Aorta (tissue), 5 donors: ENCODE measurements at places on chromosomes 12 and 14. TPM values are rescaled to one million over a fixed set of nuclear protein-coding genes. Genes with fewer than 3 reads are reported as not detected.

DNA sequence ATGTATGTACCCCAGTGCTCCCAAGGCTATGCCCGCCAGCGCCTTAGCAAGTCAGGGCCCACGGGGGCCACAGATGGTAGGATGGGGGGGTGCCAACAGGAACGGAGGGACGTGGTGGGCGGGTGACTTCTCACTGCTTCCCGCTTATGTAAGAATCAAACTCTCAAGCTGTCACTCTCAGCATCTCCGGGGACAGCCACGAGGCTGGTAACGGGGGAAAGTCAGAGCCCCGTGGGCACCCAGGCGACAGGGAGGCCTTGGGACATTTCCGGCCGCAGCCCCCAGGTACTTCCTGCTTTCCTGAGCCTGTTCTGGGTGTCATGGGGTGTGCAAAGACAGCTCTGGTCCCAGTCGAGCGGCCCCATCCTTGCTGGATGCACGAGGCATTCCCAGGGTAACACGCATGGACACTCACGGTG is 59.3 kb downstream of the TESC start:
- no peak for DNase-seq

DNA sequence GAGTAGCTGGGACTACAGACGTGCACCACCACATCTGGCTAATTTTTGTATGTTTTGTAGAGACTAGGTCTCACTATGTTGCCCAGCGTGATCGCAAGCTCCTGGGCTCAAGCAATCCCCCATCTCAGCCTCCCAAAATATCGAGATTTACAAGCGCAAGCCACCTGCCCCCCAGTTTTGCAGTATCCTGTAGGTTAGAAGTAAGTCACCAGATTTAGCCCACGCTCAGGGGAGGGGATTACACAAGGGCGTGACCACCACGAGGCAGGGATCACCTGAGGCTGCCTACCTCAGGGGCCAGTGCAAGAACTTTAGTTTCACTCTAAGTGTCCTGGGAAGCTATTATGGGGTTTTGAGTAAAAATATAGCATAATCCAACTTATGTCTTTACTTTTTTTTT is 39.2 kb upstream of the PLEKHG6 start:
- DNase-seq: no peak

DNA sequence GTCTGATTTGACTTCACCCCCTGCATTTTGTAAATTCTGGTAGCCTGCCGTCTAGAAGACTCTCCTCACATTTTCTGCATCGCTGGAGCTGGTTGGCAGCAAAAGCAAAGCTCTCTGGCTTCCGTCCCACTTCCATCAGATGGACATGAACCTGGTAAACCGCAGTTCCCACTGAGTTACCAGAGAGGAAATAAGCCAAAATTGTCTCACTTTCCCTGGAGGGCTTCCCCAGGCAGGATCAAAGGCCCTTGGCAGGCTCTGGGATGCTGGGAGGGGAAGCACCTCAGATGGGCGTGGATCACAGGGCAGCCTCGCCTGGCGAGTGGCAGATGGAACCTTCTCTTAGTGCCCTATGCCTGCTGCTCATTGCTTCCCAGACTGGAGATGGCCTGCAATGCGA is 243.5 kb downstream of the TMEM132C start:
- no peak for DNase-seq

- DNase-seq: no peak
Measured at GRCh38 chr14:103897075-103897947, 30.9 kb upstream of the TDRD9 start.

DNA sequence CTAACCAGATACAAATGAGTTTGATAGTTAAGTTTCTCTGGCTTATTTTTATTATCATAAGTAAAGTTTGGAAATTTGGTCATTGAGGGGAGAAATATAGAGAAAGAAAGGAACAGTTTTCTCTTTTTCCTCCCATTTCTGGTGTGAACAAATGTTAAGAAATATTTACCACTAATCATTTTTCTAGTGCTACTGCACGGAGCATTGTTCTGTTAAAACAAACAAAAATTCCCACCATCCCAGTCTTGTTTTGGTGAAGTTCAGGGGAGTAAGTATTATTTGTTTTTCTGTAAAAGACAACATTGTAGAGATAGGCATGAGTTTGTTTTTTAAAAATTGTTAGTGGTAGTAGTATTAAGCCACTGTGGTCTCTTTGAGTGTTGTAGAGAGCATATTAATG is 135.3 kb downstream of the FGD4 start:
- DNase-seq: no peak

GRCh38 chr14:77018785-77019184 is 9.7 kb downstream of the IRF2BPL start:
- DNase-seq: no peak

DNA sequence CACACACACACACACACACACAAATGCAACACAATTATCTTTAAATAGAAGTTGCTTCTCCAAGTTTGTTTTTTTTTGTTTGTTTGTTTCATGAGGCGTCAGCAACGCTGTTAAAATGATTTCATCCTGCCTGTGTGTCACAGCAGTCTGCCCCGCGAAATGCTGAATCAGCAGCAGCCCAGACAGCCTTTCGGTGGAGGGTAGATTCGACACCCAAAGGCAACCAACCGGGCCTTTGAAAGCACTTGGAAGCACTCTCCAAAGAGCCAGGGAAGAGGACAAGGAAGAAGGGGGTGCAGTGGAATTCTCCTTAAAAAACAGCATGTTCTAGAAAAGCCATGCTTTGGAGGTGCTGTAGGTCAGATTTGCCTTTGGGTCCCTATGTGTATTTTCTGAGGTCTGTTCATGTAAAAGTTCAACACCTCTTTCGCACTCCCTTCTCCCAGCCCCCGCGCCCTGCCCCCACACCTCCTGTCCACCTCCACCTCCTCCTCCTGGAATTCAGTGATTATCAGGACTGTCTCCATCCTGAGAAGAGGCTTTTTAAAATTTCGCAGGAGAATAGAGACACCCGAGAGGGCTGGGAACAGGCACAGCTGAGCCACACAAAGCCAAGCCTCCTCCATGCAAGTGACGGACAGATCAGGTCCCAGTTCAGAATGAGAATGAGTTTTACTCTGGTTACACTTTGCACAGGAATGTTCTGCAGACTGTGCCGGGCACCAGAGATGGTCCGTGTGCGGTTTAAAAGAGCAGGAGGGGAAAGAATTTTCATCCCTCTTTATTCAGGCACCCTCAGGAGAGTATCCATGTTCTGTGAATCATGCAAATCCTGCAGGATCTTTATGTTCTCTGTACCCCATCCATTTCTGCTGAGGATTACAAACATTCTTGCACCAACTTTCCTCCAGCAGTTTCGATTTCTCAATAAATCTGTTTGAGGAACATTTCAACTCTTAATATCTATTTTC is 177.9 kb downstream of the ETV6 start:
- peak; percentile 77 for DNase-seq

DNA sequence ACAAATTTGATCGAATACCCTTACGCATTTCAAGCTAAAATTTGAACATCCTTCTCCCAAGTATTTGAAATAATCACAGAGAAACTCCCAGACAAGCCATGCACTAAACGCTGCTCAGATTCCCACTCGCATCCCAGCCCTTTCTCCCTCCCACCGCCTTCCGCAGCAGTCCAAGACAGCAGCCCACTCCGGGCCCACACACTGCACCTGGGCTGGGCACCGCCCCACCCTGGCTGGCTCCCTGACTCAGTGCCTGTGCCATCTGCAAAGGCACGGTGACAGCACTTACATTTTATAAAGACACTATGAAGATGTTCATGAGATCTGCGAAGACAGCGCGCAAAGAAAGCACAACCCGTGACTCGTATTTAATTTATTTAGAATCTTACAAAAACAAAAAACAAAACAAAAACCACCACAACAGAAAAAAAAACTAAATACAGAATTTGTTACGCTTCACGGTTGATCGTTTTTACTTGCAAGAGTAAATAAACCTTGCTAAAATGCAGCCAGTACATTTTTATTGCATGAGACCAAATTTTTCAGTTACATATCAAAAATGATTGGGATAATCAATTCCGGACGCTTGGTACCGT is 17.2 kb upstream of the CDK2AP1 start:
- DNase-seq: peak; percentile 67

GRCh38 chr12:119659289-119659897 is 8.5 kb upstream of the PRKAB1 start:
- DNase-seq: no peak

DNA sequence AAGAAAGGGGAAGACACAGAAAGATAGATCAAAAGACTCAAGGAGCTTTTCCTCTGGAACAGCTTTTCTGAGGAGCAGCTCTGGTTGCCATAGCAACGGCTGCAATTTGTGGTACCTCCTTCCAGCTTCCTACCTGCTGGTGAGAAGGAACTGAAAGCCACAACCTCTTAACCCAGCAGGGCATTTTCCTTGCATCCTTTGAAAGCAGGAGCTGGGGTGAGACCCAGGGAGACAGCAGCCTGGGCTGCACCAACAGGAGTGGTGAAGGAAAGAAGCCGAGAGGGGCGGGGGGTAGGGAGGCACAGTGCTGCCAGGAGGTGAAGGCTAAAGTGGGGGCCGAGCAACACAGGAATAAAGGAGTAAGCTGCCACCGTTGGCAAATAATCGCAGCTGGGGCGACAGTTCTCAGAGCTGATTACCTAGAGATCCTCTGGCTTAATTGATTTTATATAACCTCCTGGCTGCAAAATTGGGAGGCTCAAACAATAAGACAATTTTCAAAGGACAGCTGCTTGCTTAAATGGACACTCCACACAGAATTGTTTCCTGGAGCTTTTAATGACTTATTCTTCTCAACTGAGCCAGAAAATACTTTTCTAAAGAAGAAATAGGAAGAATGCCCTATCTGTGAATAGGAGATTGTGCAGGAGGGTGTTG is 129.4 kb downstream of the RPAP3 start:
- no peak for DNase-seq

DNA sequence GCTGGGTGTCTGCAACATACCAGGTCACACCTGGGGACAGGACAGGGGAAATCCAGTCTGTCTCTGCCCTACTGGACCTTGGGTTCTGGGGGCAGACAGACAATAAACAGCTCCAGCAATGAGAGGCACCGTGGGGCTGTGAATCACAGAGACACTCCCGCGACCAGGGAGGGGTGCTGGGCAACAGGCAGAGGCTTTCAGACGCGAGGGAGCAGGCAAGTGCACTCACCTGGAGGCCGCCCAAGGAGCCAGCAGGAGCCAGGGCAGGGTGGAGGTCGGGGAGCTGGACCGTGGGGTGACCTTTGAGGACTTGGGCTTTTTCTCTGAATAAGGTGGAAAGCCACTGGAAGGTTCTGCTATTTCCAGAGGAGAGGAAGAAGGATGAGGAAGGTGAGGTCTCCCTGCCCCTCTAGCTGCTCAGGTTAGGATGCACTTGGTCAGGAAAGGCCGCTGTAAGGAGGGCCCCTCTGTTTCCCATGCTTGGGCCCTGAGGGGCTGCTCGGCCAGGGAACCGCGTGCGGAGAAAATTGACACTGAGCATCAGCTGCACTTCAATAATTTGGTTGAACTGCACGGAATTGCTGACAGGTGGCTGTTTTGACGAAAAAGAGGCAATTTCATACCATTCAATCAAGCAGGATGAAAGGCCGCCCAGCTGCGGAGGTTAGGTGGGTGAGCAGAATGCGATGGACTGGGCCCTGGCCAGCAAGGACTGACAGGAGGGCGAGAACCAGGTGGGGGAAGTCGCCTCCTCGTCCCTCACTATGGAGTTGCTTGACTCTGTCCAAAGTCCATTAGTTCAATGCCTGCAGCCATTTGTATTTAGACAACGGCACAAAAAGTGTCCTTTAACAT is 42.2 kb downstream of the JAG2 start:
- DNase-seq: no peak

DNA sequence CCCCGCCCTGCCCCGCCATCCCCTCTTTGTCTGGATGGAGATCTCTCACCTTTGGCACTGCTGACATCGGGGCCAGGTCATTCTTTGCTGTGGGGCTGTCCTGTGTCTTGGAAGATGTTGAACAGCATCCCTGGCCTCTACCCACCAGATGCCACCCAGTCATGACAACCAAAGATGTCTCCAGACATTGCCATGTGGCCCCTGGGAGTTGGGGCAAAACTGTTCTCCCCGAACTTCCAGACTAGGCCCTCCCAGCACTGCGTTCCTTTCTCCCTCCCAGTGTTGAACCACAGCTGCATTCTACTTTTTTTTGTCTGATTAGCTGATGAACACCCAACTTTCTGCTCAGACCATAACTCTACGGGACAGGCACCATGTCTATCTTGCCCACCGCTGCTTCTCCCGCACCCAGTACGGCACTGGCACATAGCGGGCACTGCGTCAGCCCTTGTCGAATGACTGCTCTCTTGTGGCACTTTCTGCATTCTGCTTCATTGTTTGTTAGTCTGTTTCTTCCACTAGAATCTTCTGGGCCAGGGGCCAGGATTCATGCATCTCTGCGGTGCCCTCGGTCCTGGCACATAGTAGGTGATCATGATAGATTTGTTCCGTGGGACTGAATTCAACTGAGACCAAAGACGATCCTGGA is 13.1 kb upstream of the MYL2 start:
- no peak for DNase-seq

DNA sequence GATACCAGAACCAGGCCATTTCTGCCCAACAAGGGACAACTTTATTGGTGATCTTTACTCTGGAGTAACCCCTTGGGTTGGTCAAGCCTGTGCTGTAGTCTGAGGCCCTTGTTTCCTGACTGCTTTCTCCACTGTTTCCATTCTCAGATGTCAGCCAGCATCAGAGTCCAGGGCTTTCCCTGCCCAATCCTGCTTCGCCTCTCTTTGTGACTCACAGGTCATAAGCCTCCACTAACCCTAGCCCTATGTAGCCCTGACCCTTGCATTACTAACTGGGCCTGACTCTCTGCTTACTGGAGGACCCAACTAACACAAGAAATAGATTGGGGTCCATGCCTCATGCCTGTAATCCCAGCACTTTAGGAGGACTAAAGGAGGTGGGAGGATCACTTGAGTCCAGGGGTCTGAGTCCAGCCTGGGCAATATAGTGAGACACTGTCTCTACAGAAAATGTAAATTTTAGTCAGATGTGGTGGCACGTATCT is 8.6 kb upstream of the SNRNP35 start:
- DNase-seq: no peak

The TMEM132C gene
- 0.78 TPM for total RNA-seq

The KRT72 gene
- total RNA-seq: not detected

The PDZRN4 gene
- total RNA-seq: 11.2 TPM

The CLEC1A gene
- 7.0 TPM for total RNA-seq

The DNAH10 gene
- total RNA-seq: not detected

The RAD51AP1 gene
- total RNA-seq: 2.8 TPM

The NXPH4 gene
- 0.55 TPM for total RNA-seq

The ADGRD1 gene
- 97.6 TPM for total RNA-seq

The DPF3 gene
- 0.65 TPM for total RNA-seq

The HOXC6 gene
- total RNA-seq: 17.1 TPM

The CLEC4A gene
- total RNA-seq: 5.2 TPM
